ENCODE measurements at places on chromosomes 4 and X.

GRCh38 chr4:52659722-52660261, 691 bp upstream of the USP46 start:
- DNase-seq, result peak; percentile 79

GRCh38 chrX:154378059-154378798, 866 bp upstream of the EMD start:
- peak; percentile 70 for DNase-seq

DNA sequence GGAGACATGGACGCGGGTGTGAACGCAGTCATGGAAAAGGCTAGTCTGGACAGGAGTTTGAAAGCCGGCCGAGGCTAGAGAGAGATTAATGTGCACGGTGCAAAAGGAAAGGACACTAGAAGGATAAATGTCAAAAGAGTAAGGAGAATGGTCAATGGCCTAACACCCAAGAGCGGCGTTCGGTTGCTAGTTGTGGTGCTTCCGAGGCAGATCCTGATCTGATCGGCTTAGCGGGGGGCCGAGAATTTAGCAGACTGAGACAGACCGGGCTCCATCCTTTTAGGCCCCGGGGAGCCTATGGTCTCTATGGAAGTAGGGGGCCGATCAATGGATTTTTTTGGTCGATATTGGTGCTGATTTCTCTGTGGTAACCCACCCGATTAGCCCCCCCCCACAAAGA, 6.9 kb downstream of the GAGE10 start:
- DNase-seq, result no peak

DNA sequence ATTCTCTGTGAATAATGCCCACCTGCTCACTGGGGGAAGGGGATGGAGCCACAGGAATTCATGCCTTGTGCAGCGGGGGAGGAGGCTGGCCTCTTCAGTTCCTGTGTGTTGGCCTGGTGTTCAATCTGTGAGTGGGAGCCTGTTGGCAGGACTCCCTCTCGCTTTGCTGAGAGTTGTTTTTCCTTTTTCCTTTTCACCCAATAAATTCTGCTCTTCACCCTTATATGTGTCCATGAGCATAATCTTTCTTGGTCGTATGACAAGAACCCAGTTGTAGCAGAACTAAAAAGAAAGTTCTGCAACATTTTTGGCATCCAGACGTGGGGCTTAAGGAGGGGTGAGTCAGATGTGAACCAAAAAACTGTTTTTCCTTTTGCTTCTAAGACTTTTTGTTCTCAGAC, 235.2 kb upstream of the HDX start:
- DNase-seq, result no peak

GRCh38 chrX:123878252-123878721, 18.4 kb downstream of the XIAP start:
- DNase-seq, result no peak

- DNase-seq, result no peak
These were observed 77.3 kb upstream of the MSX1 start for GRCh38 chr4:4781936-4782707.

GRCh38 chrX:134162032-134162431, 75.0 kb upstream of the CCDC160 start:
- DNase-seq, result no peak

DNA sequence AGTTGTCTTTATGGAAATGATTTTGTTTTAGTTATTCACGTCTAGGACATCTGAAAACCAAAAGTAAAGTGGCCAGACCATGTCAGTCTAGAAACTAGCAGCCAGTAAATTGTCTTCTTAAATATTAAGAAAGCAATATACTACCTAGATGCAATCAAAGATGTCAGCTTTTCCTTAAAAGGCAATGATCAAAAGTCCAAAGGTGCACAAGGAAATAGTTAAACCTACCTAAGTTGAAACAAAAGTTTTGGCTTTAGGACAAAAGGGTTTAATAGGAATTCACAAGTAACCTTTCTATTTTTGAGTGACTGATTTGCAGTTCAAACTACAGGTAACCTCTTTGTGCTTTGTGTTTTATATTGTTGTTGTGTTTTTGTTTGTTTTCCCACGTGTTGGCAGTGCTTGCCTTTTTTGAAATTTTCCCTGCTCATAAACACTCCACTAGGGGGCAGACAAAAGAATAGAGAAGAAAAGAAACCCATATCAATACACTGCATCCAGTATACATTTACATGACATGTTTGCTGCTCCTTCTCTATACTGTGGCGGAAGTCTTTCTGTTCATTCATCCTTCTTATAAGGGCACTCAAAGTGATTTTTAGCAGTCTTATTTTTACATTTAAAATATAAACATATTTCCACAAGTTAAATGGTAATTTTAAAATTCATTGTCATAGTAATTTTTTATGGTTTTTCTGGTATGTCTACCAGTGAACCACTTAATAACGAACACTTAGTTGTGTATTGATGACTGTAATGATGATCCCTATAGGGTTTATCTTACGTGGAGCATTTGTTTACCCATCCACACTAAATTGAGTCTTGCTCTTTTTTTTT, 62.7 kb downstream of the GAB1 start:
- no peak for DNase-seq

DNA sequence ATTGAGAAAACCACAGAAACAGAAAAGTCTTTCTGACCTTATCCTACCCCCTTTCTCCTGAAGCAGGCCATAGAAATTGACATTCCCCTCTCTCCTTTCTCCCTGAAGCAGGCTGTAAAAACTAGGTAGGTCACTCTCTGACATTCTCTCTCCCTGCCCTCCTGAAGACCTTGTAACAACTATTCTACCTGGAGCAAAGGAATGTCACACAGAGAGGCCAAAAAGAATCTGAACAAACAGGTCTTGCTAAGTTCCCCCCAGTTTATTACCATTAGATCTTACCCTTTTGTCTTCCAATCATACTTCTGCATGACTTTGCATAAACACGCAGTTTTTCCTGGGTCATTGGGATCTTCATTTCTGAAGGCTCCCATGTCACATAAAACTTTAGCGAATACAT, 198.3 kb upstream of the GYPA start:
- no peak for DNase-seq

GRCh38 chr4:17068392-17068791, 169.9 kb upstream of the LDB2 start:
- no peak for DNase-seq
